ENCODE measurements at places on chromosomes 3 and 15.

- no peak for DNase-seq
Measured at GRCh38 chr3:169478566-169479313, 184.8 kb downstream of the MECOM start.

DNA sequence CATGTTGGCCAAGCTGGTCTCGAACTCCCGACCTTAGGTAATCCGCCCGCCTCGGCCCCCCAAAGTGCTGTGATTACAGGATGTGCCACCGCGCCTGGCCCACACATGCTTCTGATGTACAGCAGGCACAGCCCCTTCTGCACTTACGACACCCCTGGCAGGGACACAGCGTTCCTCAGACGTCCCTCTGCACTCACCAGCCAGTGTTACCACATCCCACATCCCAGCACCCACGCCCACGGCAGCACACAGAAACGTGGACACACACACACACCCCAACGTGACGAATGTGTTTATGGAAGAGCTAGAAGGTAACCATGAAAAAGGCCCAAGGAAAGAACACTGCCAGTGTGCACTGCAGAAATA lies 576 bp upstream of the RPAP1 start:
- no peak for DNase-seq

GRCh38 chr3:149004622-149005021 lies 13.3 kb downstream of the GYG1 start:
- DNase-seq, result no peak

DNA sequence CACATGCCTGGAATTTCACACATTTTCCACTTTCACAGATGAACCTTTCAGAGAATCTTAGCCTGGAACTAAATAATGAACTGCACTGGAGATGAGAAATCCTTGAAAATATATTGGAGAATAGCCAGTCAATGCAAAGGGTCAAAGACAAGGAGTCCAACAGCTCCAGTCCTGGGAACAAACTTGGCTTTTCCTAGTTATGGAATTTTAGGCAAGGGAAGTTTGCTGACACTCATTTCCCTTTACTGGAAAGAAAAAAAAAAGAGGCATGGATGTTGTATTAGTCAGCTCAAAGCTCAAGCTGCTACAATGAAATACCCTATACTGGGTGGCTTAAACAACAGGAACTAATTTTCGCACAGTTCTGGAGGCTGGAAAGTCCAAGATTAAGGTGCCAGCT lies 690.8 kb upstream of the ARPP21 start:
- DNase-seq, result no peak

- no peak for DNase-seq
Measured at GRCh38 chr15:70410371-70410985, 312.8 kb upstream of the TLE3 start.

- no peak for DNase-seq
Measured at GRCh38 chr15:86079508-86080266, at the start of gene AGBL1. AGBL1 (plus strand) TSS chr15:86079871.

DNA sequence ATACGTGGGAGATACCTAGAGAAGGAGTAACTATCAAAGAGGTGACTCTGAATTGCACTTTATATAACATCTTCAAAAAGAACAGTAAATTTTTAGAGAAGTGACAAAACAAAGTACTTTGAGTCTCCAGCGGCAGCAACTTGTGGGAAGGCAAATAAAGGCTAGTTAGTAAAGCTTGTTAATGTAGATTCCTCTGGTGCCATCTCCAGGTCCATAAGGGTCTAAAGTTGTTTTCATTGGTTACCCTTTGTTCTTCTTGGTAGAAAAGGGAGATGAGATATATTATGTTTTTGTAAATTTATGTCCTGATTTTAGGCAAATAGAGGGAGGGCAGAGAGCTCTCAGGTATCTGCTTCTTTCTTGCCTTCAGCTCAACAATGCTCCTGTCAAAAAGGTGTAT lies 161.6 kb downstream of the MYRIP start:
- DNase-seq, result no peak

- no peak for DNase-seq
Measured at GRCh38 chr15:70826634-70827033, 27.3 kb downstream of the LARP6 start.

DNA sequence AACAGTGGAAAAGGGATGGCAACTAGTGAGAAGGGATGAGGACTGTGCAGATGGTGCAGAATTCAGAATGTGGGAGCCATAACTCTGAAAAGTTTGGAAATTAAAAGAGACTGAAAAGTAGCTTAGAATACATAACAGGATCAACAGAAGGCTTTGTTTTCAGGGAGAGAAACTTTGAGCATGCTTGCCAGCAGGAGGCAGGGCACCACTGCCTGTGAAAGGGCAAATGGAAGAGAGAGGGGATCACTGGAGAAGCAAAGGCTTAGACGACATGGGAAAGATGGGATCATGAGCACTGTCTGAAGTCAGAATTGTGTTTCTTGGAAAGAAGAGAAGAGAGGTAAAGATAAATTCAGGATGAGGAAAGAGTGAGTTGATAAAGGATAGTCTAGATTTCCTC lies 99.6 kb downstream of the ABI3BP start:
- peak; percentile 51 for DNase-seq

DNA sequence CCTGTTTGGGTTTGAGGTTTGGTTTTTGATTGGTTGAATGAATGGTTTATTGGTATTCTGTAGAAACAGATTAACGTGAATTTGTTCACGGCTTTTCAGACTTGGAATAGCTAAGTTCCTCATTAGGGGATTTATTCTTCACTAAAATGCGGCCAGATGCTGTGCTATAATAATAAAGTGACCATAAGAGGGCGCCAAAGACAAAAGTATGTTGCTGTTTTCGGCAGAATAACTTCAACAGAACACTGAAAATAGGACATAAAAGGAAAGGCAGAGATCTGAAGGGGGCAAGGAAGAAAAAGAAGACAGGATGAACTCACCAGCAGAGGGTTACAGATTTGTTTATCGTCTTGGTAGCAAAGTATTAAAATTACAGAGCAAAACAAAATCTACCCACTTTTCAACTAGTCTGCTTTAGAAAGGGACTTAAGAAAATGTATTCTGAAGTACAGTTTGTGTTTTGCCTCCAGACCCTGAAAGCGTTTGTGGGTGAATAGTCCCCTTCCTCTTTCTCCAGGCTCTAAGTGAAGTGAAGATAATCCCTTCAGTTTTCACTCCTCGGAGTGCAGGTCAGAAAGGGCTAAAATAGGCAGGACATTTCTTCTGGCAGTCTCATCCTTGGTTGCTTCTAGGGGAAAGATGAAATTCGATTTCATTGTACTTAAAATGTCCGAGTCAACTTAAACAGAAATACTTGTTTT lies 147.6 kb downstream of the IL20RB start:
- no peak for DNase-seq

GRCh38 chr3:123833398-123833785 lies 50.7 kb downstream of the MYLK start:
- DNase-seq, result no peak

GRCh38 chr15:50353251-50353974 lies 1.6 kb downstream of the GABPB1 start:
- no peak for DNase-seq

GRCh38 chr3:139529662-139530061 lies 9.9 kb downstream of the RBP1 start:
- DNase-seq, result no peak

GRCh38 chr3:115019900-115020299 lies 127.2 kb downstream of the ZBTB20 start:
- DNase-seq, result no peak

- no peak for DNase-seq
Measured at GRCh38 chr15:90037511-90037860, 36.4 kb downstream of the ZNF710 start.

- DNase-seq, result no peak
Measured at GRCh38 chr3:185270262-185270955, 16.6 kb upstream of the EHHADH start.

- no peak for DNase-seq
Measured at GRCh38 chr3:47635536-47635935, 56.9 kb upstream of the CSPG5 start.

DNA sequence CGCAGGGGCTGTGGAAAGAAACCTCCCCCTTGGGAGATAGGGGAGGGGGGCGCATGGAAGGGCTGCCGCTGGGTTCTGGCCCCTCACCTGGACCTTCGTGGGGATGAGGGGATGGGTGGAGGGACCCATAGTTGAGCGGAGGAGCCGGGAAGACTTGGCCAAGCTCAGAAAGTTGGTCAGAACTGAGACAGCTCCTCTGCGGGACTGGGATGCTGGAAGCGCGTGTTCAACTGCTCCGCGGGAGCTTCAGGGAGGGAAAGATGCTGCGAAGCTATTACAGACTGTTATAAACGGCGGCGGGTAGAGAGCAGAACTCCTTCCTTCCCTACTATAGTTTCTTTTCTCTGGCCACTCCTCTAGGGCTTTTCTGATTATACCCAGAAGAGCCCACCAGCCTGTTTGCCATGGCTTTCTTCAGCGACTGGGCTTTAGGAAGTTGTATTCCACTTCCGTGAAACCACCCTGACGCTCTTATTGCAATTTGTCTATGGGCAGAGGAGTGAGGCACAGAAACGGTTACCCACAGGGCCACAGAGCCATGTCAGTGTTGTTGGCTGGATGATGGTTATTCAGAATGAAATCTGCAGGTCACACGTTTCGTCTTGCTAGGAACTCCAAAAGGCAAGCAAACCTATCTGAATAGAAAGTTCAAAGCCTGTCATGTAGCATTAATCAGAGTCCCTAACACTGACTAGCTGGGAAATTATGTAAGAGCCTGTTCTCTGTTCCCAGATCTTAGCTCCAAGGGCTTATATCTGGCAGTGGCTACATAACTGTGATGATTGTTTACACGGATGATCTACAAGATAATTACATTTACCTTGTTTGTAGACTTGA lies 1.1 kb downstream of the SYNPR start:
- DNase-seq, result no peak

Data from aorta (tissue), 5 donors.